ENCODE measurements at places on chromosomes 6 and 20.

DNA sequence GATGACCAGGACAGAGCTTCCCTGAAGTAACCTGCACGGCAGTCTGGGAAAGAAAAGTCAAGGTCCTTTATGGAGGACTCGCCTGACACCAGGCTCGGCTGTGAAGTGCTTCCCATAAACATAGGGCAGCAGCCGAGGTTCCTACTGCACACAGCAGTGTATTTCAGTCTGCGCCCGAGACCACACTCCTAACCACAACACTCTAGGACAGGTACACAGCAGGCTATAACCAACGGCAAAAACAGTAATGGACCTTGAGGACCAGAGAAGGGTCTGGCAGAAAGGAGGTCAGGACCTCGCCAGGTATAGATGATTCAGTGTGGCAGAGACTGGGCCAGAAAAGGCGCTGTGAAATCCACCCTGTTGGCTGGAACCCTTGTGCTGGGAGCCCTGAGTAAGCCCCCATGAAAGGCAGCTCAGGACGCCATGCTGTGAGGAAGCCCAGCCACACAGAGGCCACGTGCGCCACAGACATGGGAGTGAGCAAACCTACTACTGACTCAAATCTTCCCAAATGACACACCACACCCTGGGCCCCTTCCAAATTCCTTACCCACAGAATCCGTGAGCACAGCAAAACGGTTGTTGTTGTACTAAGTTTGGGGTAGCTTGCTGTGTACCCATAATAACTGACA, 129.6 kb upstream of the CST7 start:
- no peak for DNase-seq

DNA sequence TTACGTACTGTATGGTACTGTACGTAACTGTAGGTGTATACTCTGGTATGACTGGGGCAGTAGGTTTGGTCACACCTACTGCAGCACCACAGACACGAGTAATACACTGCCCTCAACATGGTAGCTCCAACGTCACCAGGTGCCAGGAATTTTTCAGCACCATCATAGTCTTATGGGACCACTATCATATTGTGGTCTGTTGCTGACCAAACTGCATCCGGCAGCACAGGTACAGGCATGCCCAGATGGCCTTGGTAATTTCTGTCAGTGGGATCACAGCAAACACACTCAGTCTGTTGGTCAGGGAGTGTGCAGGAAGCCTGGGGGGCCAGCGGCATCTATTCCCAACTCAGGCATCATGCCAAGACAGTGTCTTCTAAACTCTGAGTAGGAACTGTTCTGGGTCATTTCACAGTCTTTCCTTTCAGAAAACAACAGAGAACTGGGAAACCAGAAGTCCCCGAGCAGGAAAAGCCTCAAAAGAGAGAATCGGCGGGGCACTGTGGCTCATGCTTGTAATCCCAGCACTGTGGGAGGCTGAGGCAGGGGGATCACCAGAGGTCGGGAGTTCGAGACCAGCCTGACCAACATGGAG, 5.8 kb downstream of the YTHDF1 start:
- DNase-seq, result no peak

GRCh38 chr6:159687341-159687740, 5.7 kb downstream of the SOD2 start:
- DNase-seq, result no peak

DNA sequence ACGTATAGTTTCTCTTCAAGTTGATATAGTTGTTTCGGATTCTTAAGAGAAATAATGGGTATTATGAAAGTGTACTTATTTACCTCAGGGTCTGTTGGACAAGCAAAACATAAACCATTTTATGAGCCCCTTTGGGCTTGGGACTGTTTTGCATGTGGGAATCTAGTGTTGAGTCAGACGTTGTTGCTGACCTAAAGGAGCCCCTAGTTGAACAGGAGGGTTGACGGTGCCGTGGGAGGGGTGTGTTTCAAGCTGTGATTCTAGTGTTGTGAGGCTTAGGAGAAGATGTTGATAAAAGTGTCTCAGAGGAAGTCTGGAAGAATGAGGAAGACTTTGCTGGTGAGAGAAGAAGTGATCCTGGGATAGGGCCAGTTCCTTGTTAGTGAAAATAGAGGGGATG, 140.0 kb downstream of the ARID1B start:
- DNase-seq, result no peak

GRCh38 chr6:133748628-133749027, 140.3 kb upstream of the TCF21 start:
- no peak for DNase-seq

GRCh38 chr6:141521440-141521839, 611.3 kb upstream of the GJE1 start:
- DNase-seq, result no peak

- no peak for DNase-seq
Observed at GRCh38 chr20:16699293-16699692, 30.5 kb upstream of the SNRPB2 start.

GRCh38 chr6:68724060-68724459, 89.0 kb downstream of the ADGRB3 start:
- no peak for DNase-seq

DNA sequence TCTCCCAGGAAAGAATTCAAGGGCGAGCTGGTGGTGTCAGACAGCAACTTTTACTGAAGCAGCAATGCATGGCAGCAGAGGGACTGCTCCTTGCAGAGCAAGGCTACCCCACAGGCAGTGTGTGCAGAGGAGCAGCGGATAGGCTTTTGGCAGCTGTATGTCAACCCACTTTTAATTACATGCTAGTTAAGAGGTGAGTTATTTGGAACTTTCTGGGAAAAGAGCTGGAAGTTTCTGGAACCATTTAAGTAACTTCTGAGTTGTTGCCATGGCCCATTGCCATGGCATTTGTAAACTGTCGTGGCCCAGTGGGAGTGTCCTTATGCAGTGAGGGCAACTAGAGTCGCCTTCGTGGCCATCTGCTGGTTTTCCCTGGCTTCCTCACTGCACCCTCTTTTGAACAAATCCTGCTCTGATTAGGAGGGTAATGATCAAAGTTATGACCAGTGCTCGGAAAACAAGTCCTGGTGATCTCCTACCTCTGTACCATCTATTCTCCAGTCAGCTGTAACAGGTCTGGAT, 34.0 kb downstream of the BPIFB4 start:
- DNase-seq, result no peak

- DNase-seq, result no peak
Observed at GRCh38 chr6:126300735-126301134, 39.2 kb upstream of the CENPW start.
